Activated CD4-positive, alpha-beta T cell treated with anti-CD3 and anti-CD28 coated beads, Interleukin-2, amount 10 ng/mL, durations not matched to agents 24 days and 14 days (primary cell): ENCODE measurements at places on chromosomes 12 and 14. TPM values are rescaled to one million over a fixed set of nuclear protein-coding genes. Genes with fewer than 3 reads are reported as not detected.

- DNase-seq, result no peak
- no peak overlapping the region for H3K27ac ChIP-seq
- H3K4me3 ChIP-seq, result no peak overlapping the region
- peaks cover 24% of the 10 kb centered on the region for H3K36me3 ChIP-seq
Observed at GRCh38 chr14:20458031-20458789, 3.0 kb downstream of the PIP4P1 start.

DNA sequence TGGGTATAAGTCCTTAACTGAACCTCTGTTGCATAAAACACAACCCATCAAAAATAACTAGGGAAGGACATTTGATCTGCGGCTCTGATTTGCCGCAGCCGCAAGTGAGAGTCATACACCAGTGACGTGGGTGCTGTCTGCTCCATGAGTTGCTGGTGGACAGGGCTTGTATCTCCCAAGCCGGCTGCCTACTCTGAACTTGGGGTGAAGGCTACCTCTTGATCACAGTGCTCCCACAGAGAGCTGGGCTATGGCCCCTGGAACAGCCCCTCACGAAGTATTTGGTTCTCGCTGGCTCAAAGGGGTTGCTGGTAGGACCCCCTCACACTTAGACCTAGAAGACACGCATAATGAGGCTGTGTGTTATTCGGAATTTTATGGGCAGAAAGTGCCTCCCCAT lies 118.8 kb downstream of the TMEM132C start:
- H3K36me3 ChIP-seq, result no peaks in the 10 kb centered on the region
- no peak for DNase-seq
- H3K27me3 ChIP-seq, result no peaks in the 10 kb centered on the region
- no peaks in the 10 kb centered on the region for H3K4me1 ChIP-seq
- no peak overlapping the region for H3K4me3 ChIP-seq

- no peak overlapping the region for H3K4me3 ChIP-seq
- no peaks in the 10 kb centered on the region for H3K27me3 ChIP-seq
- H3K36me3 ChIP-seq, result peaks cover 58% of the 10 kb centered on the region
- DNase-seq, result no peak
Observed at GRCh38 chr14:64407329-64407728, 19.2 kb downstream of the MTHFD1 start.

DNA sequence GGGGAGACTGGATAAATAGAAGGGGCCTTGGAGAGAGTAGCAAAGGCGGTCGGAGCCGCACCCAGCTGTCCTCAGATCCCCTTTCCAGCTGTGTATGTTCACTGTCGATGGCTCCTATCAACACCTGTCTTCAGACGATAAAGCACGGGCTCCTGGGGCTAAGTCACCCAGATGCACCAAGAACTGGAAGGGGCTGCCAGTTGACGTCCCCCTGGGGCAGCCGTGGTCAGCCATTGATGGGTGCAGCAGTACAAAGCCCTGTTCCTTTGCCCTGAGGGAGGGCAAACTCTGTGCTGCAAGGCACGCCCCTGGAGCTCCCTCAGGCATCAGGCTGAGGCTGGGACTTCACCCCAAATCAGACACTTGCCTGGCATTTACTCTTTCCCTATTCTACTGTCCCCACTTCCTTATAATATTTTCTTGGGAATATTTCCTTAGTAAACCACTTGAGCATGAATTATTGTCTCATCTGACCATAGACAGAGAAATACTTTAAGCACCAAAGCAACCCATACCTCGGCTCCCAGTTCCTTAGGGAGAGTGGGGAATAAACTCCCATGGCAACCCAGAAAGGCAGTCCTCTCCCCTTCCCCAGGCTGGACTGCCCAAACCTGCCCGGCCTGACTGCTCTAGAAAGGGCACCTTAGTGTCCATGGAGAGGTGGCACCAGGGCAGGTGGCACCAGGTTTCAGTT lies 59.6 kb upstream of the SCN8A start:
- H3K27ac ChIP-seq, result no peak overlapping the region
- peaks cover 7% of the 10 kb centered on the region for H3K4me1 ChIP-seq
- no peak for DNase-seq
- H3K4me3 ChIP-seq, result no peak overlapping the region
- peaks cover 29% of the 10 kb centered on the region for H3K27me3 ChIP-seq

SLC24A4 gene
- not detected in 2 replicates for total RNA-seq
